ENCODE measurements at places on chromosomes 7 and 10.

- DNase-seq: peak; percentile 52
Measured at GRCh38 chr10:60821656-60822055, 43.4 kb downstream of the CDK1 start.

- DNase-seq: no peak
Measured at GRCh38 chr7:24830440-24831050, 73.3 kb upstream of the GSDME start.

DNA sequence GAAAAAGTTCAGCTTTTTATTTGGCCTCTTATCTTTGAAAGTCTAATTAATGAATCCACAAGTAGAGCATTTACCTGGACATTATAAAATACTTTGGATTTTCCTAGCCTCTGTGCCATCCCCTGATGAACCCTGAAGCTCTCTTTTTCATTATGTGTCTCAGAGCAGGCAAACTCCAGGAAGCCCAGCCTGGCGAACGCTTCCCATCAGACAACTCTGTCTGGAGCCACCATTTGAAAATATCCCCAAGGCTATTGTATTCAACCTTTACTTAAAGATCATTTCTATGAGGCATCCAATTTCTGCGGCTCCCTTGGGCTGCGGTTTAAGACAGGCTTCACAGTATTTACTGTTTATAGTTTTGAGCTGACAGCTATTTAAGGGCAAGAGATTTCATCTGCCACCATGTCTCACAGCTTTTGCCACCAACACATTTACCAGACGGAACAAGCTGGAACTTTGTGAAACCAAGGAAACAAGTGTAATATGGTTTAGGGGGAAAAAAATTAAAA lies 257.2 kb upstream of the GLI3 start:
- DNase-seq: no peak

DNA sequence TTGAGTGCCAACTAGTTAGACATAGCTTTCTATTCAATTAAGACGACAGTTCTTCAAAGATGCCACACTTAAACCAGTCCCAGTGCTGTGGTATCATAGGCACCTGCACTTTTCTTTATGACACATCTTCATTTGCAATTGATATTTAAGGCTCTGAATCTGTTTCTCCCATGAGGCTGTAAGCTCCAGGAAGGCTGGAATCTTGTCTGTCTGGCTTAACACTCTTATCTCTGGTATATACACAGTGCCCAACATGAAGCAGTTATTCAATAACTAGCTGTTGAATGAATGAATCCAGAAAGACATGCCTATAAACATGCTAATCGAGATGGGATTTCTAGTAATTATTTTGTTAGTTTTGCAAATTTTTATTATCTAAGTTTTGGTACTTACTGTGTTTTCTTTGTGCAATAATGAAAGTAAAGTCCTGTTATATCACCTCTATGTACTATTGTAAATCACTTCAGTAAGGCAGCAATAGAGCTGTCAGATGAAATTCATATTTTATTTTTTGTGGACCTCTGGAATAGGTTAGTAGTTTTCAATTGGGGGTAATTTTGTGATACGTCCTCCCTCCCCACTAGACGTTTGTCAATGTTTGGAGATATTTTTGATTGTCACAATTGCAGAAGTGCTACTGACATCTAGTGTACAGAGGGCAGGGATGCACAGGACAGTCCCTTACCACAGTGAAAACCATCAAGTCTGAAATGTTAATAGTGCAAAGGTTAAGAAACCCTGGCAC lies 51.3 kb upstream of the STEAP4 start:
- no peak for DNase-seq

GRCh38 chr7:931871-932650 lies 22.4 kb downstream of the ADAP1 start:
- no peak for DNase-seq

DNA sequence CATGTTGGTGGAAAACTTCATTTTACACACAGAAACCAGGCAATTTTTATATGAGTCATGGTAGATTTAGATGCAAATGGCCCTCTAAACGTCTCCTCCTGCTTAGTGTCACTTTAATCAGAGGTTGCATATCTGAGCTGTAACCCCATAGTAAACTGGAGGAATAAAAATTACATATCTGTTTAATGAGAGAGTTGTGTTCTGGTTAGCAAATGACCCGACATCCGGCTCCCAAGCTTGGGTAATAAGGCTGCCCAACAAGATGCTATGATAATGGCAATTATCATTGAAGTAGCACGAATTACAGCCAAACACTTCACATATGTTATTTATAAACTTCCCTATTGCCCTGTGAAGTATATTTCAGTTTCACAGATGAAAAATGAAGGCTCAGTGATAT lies 10.6 kb upstream of the ADAM12 start:
- peak; percentile 12 for DNase-seq

DNA sequence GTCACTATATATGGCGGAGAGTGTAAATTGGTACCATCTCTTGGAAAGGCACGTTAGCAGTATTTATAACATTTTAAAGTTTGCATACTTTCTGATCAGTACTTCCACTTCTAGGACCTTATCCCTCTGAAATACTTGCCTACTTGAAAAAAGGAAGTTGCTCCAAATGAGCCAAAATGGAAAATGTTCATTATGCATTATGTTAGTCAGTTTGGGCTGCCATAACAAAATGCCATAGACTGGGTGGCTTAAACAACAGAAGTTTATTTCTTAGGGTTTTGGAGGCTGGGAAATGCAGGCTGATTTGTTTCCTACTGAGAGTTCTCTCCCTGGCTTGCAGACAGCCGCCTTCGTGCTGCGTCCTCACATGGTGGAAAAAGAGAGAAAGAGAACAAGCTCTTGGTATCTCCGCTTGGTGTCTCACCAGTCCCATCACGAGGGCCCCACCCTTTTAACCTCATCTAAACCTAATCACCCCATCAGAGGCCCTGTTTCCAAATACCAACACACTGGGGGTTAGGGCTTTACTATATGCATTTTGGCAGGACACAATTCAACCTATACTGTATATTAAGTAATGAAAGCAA lies 6.9 kb downstream of the SNX10 start:
- no peak for DNase-seq

- DNase-seq: no peak
Measured at GRCh38 chr7:28556025-28556424, 143.7 kb downstream of the CREB5 start.

GRCh38 chr10:87619705-87620104 lies 40.0 kb upstream of the PAPSS2 start:
- DNase-seq: peak; percentile 13

DNA sequence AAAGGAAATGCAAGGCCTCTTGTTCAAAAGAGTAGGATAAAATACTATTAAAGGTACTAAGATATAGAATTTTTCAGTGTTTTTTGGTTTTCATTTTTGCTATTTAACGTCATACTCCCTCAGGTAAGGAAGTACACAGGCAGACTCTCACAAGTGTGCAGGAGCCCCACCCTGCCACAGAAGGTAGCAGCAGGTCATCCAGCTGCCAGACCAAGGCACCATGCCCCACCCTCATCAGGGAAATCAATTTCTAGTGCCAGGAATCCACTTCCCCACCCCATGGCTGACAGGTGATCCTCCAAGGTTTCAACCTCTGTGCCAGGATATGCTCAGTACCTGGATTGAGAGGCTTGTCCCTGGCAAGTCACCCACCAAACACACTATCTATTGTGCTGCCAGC lies 712.9 kb downstream of the SORCS3 start:
- no peak for DNase-seq

- peak; percentile 98 for DNase-seq
Measured at GRCh38 chr7:66493235-66494205, 135.2 kb upstream of the KCTD7 start.

DNA sequence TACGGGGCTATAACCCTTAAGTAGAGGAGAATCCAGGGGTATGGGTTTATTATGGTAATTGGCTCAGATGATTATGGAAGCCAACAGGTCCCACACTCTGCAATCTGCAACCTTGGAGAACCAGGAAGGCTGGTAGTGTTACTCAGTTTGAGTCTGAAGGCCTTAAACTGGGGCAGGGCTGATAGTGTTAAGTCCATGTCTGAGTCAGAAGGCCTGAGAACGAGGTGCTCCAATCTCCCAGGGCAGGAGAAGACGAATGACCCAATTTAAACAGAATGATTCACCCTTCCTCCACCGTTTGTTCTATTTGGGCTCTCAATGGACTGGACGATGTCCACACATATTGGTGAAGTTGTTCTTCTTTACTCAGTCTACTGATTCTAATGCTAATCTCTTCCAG lies 244.5 kb upstream of the PTER start:
- no peak for DNase-seq

DNA sequence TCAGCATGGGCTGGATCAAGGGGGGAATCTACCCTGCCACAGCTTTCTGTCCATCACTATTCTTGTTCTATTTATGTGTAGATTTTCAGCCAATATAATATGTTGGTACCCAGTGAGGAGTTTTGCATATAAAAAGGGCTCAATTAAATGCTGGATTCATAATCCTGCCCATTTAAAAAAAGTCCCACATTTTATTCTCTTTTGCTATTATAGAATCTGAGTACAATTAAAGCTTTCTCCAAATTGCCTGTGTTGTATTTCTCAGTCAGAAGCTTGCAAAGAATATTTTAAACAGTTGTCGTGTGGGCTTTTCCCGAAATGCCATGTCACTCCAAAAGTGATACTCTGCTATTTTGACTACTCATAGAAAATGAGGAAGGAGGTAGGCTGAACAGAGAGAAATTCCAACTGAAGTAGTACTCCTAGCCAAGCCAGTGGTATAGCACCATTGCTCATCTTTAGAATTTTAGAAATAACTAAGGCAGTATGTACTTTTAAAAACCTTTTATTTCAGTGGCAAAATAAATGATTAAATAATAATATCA lies 108.3 kb upstream of the HDAC9 start:
- no peak for DNase-seq

GRCh38 chr10:131172433-131172832 lies 139.1 kb downstream of the TCERG1L start:
- no peak for DNase-seq

DNA sequence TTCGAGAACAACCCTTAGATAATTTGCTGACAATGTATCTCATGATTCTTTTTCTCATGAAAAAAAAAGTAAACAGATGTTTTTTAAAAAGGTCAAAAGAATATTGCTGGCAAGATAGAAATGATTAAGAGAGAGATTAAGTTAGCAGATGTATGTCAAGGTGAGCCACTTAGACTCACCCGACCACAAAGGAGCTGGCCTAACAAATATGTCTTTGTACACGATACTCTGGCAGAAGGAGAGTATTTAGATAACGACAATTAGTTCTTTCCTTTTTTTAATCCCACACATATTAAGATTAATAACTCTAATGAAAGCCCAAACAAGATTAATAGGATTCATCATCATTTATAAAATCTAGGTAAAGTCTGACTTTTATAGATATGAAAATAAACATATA lies 156.7 kb downstream of the RAPGEF5 start:
- no peak for DNase-seq

GRCh38 chr7:5528071-5528814 lies 104.6 kb upstream of the TNRC18 start:
- peak; percentile 53 for DNase-seq

GRCh38 chr10:102262744-102263370 lies 17.5 kb downstream of the GBF1 start:
- no peak for DNase-seq

GRCh38 chr10:32957341-32958084 lies 517 bp downstream of the ITGB1 start:
- no peak for DNase-seq

GRCh38 chr7:113784956-113785355 lies 133.9 kb downstream of the PPP1R3A start:
- no peak for DNase-seq

GRCh38 chr7:51850126-51850525 lies 533.5 kb upstream of the COBL start:
- DNase-seq: no peak

GRCh38 chr7:120436487-120437060 lies 163.6 kb downstream of the KCND2 start:
- DNase-seq: no peak

- no peak for DNase-seq
Measured at GRCh38 chr7:8362723-8363369, 70.6 kb upstream of the NXPH1 start.

- DNase-seq: no peak
Measured at GRCh38 chr7:124893140-124893827, 36.3 kb downstream of the POT1 start.

DNA sequence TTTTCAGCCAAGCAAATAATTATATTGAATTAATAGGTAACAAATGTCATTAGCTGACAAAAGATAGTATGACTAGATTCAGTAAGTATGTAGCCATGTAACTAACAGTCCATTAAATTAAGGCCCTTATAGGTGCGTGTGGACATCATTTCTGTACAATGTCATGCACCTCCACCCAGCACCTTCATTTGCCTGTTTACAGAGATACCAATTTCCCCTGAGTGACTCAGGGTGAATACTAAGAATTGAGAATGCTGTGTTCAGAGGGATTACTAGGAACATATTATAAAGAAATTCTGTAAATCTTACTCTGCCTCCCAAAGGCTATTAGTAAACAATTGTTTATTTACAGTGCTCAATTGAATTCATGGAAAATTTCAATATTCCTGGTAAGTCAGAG lies 48.1 kb upstream of the ZNF273 start:
- DNase-seq: no peak

DNA sequence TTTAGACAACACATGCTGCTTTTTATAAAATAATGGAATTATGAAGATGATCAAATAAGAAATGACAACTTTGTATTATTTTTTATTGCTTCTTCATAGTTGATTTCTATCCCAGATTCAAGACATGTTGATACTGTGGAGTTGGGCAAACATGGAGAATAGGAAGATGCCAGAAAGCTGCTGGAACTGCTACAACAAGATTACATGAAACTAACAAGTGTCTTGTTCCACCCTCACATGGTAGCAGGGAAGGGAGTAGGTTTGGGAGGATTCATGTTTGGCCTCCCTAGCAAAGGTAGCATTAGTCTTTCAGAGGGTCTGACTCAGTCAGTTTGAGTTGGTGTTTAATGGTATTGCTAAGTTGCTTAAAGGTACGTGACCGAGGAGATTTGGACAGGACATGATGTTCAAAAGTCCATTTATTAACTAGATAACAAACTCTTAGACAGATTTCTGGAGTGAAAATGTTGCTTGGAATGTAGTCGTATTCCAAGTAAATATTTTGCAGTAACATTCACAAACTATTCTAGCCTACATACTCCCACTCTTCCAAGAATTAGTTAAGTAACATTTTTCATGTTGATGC lies 33.1 kb downstream of the PRR15 start:
- no peak for DNase-seq

DNA sequence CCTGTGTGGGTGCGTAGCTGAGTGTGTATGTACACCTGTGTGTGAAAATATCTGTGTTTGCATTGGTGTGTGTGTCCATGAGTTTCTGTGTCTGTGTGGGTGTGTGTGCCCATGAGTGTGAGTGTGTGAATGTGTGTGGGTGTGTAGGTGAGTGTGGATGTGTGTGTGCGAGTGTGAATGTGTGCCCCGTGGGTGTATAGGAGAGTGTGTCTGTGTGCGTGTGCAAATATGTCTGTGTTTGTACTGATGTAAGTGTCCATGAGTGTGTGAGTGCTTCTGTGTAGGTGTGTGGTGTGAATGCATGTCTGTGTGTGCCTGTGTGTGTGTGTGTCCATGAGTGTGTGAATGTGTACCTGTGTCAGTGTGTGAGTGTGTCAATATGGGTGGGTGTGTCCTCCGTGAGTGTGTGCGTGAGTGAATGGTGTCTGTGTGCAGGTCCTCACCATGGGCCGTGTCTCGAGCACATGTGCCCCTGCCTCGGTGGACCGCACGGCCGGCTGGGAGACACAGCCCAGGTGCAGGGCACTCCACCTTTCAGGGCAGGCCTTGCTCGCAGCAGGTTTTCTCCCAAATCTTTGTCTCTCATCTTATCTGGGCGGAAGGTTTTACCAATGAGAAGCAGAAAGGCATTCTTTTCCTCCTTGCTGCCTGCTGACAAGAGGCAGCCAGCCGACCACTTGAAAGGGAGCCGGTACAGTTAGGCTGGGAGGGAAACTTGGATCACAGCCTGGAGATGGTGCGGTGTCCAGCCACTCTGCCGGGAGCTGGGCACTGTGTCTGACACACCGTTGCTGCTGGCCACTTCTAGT lies 107.1 kb upstream of the FAM20C start:
- DNase-seq: peak; percentile 60

Data from fibroblast of skin of abdomen (primary cell).